Endothelial cell of umbilical vein (primary cell): ENCODE measurements at places on chromosomes 13 and 19.
A peak's percentile ranks its signal among the peaks of the same experiment; 100 is the strongest.

DNA sequence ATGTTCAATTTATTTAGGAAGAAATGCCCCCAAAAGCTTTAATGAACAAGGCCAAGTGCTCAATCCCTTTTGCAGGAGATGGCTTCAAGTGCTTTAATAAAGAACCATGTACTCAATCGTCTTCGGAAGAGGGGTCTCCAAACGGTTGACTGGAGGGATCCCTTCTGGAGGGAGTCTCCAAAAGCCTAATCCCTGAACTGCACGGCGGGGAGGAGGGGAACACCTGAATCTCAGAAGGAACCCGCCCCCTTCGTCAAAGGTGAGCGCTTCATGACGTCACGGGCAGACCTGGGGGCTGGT is 505 bp downstream of the PAF1 start:
- no peak for DNase-seq

GRCh38 chr19:16025108-16026101 is 50.9 kb upstream of the TPM4 start:
- DNase-seq: peak; percentile 49

DNA sequence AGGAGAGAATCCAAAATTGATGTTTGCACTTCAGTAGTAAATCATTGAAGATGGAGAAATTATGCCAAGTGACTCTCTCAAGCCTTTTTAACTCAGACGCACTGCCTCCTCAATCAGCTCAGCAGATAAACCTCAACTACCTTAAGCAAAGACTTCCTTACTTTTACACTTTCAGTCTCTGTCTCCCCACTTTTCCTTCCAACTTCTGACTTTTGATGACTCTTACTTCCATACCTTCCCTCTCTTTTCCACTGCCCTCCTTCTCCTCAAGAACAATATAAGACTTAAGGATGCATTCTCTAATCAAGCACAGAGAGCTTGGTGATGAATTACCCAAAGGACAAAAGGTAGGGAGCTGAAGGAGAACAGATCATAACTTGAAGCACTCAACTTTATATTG is 4.8 kb upstream of the DACH1 start:
- DNase-seq: no peak

GRCh38 chr19:49475995-49476880 is 2.2 kb downstream of the FLT3LG start:
- peak; percentile 52 for DNase-seq

- peak; percentile 31 for DNase-seq
Measured at GRCh38 chr13:45623516-45624090, 8.1 kb upstream of the ERICH6B start.

DNA sequence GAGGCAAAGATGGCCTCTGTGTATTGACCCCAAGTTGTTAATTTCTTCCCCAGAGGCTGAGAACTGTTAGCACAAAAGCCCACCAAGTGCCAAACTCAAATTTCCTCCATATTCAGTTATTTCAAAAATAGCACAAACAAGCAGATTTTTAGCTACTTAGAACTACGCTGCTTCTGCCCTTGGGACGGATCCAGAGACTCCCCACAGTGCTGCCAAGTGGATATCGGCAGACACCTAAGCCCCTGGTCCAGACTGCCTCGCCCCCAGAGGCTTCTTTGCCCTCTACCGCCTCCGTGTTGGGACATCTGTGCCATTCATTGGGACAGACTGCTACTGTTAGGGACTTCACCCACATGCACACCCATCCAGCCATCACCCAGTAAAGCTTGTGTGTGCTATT is 188.3 kb downstream of the POSTN start:
- DNase-seq: no peak

- no peak for DNase-seq
Measured at GRCh38 chr19:52673014-52673413, 34.9 kb upstream of the ZNF83 start.
